CD4-positive, alpha-beta memory T cell (primary cell): ENCODE measurements at places on chromosomes 12 and 14.

- DNase-seq = peak; percentile 87
These were observed at the start of gene PNP for GRCh38 chr14:20469242-20469889. Gene PNP, plus strand, starts transcription at chr14:20469406. Its CDS starts 119 bp downstream, at chr14:20469525.

DNA sequence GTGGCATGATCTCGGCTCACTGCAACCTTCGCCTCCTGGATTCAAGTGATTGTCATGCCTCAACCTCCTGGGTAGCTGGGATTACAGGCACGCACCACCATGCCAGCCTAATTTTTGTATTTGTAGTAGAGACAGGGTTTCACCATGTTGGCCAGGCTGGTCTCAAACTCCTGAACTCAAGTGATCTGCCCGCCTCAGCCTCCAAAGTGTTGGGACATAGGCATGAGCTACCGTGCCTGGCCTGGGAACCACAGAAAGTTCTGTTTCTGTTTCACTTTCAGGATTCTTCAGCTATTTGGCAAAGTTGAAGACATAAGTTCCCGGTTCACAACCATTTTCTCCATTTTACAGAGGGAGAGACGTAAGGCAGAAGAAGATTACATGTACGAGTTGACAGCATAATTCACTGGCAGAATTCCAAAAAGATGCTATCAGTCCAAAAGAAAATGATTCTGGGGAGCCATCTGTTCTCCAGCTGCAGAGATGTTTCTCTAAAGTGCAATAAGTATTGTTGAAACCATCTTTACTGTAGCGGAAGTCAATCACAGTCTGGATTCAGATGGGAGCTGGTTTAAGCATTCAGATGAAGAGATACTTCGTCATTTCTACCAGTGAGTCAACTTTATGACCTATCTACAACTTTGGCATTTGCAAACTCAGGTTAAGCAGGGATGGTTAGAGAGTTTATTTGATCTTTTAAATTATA, 8.1 kb upstream of the RNF34 start:
- peak; percentile 24 for DNase-seq

- DNase-seq = no peak
These were observed 24.7 kb downstream of the NCKAP1L start for GRCh38 chr12:54522243-54522642.

DNA sequence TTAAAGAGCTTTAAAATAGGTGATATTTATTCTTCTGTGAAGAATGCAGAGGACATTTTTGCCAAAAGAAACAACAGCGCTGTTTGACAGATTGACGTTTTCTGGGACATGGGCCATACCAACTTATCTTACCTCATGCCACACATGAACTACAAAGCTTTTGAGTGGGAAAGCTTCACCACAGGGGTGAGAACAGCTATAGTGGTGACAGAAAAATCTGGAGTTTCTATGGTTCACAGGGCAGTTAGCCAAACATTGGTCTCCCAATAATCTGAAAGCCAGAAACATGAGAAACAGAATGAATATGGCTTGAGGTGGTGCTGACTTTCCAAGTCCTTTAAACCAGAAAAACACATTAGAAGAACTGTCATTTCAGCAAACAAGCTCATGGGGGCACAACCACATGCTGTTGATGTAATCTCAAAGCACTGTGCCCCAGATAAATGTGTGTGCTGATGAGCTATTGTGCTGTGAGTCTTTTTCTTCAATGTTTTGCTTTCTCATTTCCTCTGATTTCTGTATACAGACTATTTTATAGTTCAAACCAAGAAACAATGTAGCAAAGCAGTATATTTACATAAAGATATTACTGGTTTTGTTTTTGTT, 905.4 kb downstream of the SLC16A7 start:
- DNase-seq = no peak

DNA sequence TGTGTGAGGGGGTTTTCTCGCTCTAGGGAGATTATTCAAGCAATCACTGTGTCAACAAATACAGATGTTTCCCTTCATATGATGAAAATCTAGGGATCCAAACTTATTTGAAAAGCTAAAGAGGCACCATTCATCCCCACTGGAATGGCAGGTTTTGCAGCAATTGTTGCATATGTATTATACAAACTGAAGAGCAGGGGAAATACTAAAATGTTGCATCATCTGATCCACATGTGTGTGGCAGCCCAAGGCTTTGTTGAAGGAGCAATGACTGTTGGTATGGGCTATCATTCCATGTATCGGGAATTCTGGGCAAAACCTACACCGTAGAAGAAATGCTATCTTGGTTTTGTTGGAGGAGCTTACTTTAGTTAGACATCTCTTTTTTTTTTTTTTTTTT, 4.1 kb upstream of the PRPF40B start:
- no peak for DNase-seq

- no peak for DNase-seq
These were observed 1.0 kb downstream of the ITPK1 start for GRCh38 chr14:93114713-93115068.

DNA sequence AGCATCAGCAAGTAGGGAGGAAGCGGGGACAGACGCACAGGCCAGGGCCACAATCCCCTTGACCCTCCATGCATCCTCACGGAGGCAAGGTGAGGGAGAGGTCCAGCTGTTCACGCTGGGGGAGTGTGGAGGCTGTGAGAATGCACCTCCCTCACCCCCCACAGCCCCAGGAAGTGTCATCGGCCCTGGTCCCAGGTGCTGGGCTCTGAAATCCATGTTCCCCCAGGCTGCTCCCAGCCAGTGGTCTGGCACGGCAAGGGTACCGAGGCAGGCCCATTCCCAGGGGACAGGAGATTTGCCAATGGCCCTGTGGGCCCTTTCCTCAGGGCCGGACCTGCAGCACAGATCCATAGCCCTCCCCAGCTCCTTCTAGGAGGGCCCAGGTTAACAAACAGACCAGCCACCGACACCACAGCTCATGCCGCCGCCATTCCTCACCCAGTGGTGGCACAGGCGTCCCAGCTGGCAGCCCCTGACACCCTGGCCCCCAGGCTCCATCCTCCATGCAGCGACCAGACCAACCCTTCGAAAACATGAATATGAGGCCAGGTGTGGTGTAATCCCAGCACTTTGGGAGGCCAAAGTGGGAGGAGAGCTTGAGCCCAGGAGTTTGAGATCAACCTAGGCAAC, 21.9 kb upstream of the EIF5 start:
- no peak for DNase-seq

DNA sequence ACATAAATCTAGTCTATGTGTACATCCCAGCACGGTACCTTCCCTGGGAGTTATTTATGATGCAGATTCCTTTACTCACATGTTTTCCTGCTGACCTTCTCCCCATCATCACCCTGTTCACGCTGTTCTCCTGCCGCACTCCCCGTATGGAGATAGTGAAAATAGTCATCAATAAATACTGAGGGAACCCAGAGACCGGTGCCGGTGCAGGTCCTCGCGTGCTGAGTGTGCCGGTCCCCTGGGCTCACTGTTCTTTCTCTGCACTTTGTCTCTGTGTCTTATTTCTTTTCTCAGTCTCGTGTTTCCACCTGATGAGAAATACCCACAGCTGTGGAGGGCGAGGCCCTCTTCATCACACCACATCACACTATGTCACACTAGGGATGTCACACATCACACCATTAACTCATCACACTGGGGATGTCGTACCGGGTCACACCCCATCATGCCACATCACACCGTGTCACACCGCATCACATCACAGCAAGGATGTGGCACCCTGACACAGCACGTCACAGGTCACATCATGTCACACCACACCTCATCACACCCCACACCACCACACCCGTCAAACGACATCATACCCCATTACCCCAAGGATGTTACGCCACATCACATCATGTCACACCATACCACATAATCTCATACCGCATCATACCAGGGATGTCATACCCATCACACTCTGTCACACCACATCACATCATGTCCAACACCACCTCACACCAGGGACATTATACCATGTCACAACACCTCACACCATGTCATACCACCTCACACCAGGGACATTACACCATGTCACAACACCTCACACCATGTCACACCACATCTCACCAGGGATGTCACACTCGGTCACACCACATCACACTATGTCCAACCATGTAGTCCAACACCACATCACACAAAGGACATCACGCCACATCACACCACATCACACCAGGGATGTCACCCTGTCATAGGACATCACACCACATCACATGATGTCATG, 207.0 kb downstream of the TMEM121 start:
- DNase-seq = no peak

DNA sequence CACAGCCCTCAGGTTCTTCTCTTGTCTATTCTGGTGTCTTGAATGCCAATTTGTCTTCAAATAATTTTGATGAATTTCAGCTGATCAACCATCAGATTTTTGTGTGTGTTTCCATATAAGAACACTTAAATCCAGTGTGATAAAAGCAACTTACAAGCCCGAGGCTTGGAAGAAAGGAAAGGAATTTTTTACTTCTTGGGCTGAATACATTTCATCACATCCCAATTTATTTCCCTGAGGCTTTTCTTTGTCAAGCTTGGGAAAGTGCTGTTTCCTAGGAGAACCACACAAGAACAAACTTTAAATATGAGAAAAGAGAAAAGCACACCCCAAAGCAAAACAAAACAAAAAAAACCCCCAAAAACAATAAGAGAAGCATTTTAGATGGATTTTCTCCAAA, 26.6 kb downstream of the GPRC5D start:
- no peak for DNase-seq
